ENCODE measurements at places on chromosomes 7 and 10.

DNA sequence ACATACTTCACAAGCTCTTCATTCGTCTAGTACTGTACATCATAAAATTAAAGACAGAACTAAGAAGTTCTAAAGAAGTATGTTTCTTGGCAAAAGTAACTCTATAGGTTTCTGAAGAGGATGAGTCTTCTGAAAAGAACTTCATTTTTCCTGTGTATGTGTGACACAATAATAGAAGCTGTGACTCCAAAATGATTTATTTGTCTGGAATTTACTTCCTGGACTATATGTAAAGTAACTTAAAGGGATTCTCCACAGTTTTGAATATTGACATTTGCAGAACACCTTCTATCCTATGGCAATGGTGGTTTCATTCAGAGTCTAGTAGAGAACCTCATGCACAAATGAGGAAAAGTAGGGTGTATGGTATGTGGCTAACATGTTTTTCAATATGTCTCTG lies 19.8 kb upstream of the CLDN12 start:
- no peak for DNase-seq

GRCh38 chr7:24829787-24830186 lies 72.5 kb upstream of the GSDME start:
- no peak for DNase-seq

DNA sequence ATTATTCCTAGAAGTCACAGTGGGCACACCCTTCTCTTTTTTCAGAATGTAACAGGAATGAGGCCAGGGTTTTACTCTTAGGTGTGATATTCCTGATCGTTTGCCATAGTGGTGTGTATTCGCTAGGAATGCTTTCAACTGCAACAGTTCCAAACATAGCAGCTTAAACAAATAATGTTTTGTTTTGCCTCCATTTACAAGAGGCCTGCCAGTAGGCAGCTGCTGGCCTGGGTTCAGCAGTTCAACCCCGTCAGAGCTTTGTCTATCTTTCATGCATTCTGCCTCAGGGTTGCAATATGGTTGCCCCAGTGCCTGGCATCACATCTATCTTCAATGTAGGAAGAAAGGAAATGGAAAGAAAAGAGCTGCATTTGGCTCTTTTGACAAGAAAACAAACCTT lies 21.7 kb upstream of the RET start:
- no peak for DNase-seq

DNA sequence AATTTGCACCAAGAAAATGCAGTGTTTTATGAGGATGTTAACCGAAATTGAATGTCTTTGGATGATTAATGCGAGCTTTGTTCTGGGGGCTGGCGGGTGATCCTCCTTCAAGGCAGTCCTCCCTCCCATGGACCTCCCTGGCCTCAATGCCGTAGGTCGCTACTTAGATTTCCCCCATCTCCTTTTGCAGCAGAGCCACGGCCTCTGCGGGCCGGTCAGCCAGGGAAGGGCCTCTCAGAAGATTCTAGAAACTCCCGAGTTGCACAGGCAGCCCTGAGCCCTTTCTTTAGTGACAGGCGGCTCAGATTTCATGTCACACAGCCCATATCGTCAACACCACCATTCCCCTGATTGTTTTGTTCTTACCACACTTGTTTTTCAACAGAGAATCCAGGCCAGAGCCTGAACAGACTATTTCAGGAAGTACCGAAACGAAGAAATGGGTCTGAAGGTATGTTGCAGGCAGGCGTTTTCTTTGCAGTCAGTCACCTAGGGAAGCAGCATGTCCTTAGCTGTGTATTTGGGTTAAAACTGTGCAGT lies 88.2 kb upstream of the SH2B2 start:
- DNase-seq, result no peak

DNA sequence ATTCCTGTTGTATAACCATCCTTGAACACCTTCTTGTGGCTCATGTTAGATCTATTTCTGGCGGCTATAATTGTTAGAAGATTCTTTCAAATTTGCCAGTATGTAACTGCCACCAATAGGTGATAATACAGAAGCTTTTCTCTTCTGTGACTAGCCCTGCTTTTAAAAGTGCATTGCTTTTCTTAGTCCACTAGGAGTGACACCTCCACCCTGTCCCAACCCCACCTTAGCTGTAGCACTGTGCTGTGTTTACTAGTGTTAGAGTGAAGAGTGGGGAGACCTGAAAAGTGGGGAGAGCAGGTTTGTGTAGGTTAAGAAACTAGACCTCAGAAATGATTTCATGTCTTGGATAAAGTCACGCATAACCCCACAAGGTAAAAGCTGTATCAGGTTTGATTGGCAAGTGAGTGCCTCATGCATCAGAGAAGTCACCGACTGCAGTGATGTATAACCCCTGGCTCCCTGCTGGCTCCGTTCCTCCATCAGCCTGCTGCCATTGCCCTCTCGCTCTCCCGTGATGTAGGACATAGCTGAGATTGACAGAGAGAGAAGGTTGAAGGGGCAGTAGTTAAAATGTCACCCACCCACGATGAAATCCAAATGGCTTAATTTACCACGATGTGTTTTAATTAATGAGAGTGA lies 12.5 kb downstream of the NPVF start:
- DNase-seq, result no peak

DNA sequence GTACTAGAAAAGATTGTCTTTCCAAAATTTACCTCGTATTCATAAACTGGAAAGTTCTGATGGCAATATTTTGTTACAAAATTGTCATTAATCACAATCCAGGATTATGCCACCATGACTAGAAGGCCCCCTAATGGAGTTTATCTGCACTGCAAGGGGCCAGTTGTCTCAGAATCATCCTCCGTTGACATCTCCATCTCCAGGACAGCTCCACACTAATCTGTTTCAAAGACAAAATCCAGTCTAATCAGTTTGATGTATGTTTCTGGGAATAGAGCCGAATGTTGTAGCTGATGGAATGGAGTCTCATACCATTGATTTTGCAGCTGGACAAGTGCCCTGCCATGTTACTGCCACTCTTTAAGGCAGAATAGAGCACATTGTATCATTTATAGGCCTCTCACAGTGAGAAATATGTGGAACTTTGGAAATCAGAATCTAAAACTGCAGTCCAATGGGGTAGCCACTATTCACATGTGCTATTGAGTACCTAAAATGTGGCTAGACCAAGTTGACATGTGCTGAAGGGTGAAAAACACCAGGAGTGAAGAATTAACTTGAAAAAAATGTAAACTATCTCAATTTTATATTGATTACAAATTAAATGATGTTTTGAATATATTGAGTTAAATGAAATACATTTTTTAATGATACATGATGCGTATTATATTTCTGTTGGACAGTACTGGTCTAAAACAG lies 38.3 kb upstream of the TOMM7 start:
- no peak for DNase-seq

DNA sequence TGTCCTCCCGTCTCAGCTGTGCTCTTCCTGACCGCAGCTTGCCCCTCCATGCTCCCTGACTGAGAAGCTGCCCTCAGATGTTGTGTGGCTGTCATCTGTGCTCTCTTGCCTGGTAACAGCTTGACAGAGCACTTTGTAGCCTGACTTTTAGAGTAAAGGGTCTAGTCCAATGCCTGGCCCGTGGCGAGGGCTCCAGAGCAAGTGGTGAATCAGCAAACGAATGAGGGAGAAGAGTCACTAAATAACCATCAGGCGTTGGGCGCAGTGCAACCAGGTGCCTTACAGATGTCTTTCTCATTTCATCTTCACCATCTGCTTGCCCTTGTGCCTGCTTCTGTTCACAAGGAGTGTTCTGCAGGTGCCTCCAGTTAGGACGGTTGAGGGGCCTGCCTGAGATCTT lies 45.6 kb downstream of the MKI67 start:
- no peak for DNase-seq

GRCh38 chr7:13628239-13629001 lies 361.0 kb downstream of the ETV1 start:
- no peak for DNase-seq

DNA sequence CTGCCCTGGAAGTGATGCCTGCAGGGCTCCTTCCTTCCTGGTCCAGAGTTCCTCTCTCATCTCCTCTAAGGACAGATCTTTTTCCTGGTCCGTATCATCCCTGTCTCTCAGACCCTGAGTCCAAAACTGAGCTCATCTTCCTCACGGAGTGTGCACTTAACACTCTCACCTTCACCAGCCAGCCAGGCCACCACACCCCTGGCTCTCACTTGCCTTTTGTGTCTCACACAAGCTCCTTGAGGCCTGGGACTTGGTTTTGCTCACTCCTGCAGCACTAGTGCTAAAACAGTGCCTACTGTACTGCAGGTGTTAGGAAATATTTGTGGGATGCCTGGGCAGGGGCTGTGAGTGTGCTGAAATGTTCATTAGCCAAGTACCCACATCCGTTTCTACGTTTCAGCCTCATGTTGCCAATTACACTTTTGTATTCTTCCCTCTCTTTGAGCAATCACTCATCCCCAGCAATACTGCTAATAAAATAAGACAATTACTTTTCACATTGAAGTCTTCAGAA lies 21.4 kb upstream of the PARP12 start:
- no peak for DNase-seq

DNA sequence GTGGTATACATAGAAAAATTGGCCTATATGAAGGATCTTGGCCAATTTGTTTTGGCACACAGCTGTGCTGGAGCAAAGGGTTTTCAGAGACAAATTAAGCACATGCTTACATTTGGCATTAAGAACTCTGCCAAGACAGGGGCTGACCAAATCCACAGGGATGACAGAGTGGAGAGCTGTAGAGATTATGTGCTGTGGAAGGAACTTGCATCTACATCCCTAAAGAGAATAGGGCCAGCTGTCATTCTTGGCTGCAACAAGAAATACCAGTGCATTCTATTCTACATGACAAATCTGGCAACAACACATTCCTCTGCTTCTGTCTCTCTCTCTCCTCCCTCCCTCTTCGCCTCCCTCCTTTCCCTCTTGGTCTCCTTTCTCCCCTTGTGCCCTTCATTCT lies 75.6 kb downstream of the POM121L12 start:
- DNase-seq, result no peak

DNA sequence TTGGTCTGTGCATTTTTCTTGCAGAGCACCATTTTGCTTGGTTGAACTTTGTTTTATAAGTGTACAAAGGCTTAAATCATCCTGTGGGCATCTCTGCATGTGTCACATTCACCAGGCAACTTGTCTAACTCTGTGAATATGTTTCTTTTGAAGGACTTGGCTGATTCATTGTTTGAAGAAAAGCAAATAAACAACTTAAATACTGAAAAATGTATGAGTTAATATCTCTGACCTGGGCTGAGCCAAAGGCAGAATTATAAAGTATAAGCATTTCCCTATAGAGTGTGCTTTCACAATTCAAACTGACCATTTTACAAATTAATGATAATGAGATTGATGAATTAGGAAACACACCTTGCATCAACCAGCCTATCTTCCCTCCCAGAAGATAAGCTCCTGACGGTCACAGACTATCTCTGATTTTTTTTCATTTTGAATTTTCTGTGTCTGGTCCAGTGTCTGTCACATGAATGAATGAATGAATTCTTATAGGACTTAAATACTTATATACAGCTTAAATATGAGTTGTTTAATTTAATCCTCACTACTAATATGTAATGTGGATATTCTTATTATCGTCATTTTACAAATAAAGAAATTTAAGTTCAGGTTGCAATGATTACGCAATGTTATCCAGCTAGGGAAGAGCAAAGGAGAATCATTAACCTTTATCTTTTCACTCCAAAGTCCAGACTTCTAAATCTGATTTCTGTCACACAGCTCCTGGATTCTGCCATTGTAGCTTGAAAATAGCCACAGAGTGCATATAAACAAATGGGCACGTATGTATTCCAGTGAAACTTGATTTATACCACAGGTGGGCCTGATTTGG lies 182.0 kb upstream of the PHYHIPL start:
- no peak for DNase-seq

DNA sequence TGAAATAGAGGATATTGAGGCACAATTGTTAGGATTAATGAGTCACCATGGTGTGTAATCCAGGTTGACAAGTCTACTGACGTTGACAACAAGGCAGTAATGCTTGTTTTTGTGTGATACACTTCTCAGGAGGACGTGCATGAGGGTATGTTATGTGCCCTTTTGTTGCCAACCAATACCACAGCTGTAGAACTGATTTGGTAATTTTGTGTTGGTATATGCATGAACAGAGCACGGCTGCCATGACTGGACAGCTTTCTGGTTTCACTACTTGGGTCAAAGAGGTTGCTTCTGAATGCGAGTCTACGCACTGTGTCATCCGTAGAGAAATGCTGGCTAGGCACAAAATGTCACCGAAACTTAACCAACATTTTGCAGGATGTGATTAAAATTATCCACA lies 32.9 kb downstream of the PHTF2 start:
- DNase-seq, result no peak

DNA sequence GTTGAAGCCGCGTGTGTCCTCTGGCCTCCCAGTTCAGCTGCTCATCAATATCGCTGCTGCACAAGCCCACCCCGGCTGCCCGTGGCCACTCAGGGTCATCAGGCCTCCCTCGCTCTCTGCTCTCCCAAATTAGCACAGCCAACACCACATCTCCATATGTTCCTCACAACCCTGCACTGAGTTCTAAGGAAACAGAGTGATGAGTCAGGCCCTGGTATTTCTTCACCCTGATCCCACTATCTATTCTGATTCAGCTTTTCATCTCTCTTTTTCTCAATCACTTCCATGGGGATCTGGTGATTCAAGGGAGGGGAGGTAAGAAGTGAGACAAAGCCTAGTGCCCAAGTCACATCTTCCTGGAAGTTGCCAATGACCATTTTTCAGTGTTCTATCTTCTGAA lies 23.8 kb downstream of the CYTH3 start:
- DNase-seq, result no peak

DNA sequence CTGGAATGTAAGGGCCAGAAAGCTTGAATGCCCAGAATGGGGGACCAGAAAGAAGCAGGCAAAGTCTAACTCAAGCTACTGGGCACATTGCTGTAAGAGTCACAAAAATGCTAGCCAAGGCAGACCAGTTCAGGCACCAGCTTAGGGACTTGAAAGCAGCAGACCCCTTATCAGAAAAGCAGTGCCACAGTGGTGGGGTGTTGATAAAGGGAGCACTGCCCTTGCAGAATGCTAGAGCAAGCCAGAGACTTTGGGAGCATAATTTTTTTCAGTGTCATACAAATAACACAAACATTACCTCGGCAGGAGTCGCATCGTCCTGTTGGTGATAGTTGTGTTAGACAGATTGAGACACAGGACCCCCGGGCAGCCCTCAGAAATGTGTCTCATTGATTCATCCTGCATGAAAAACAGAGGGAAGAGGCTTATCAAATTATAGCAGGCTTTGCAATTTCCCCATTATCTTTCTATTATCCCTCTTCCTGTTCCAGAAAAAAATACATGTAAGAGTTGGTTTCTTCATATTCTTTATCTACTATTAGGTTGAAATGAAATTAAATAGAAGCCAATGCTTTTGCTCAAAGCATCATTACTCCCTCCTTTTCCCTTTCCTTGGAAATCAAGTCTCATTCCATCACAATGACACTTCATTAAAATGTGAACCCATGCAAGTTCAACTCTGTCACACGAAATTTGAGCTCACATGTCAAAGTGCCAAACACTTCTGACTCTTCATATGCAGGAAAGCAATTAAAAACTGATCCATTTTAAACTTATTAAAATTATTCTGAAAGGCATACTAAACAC lies 13.4 kb downstream of the LRRC17 start:
- no peak for DNase-seq

DNA sequence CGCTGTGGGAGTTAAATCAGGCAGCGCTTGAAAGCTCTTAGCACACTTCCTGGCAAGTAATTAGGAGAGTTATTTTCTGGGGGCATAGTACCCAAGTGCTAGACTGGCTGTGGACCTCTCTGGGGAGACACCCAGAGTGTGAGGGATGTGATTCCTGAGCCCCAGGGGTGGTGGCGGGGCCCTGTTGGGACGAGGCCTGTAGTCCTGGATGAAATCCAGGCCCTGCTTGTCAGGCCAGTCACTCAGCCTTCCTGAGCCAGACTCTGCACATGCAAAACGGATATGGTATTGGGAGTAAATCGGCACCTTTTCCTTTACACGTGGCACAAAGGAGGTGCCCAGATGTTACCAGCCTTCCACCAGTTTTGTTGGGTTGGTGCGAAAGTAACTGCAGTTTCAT lies 31.2 kb downstream of the TRRAP start:
- DNase-seq, result no peak

Measured in esophagus squamous epithelium (tissue), 5 donors.